ENCODE measurements at places on chromosomes 6 and 20.

GRCh38 chr20:31680286-31681127, 42.2 kb downstream of the BCL2L1 start:
- DNase-seq: no peak

GRCh38 chr20:20571068-20571780, 141.2 kb downstream of the RALGAPA2 start:
- no peak for DNase-seq

DNA sequence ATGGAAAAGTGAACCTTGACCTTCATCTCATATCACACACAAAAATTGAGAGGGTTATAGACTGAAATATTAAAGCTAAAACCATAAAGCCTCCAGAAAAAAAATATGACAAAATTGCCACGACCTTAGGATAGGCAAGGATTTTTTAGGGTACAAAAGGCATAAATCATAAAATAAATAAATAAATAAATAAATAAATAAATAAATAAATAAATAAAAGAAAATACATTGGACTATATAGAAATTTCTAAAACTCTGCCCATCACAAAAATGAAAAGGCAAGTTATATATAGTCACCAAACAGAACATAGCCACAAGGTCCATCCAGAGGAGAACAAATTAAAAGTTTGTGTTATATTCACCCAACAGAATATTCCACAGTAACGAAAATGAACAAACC, 108.6 kb downstream of the INSM1 start:
- no peak for DNase-seq

DNA sequence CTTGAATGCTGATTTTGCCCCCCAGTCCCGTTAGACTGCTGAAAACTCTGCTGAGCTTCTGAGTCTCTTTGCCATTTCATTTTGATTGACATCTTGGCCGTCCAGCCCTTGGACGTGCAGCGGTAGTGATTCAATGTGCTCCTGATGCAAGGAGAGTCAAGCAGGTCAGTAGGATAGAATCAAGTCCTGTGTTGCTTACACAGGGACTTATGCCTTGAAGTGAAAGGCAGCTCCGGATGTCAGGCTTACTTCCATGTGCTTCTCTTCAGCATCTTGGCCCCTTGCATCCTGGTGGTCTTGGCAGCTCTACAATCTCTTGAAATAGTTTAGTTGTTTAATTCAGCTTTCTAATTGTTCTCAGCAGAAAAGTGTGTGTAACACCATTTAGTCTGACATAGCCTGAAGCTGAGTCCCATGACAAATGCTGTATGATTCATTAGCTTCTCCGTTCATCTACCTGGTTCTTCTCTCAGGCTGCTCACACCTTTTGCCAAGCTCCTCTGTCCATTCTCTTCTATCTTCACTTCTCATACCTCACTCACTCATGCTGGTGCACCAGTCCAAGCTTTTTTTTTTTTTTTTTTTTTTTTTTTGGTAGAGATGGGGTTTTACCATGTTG, 76.0 kb downstream of the EZR start:
- DNase-seq: no peak

- DNase-seq: no peak
Measured at GRCh38 chr20:36344517-36345132, 38.5 kb downstream of the DLGAP4 start.

DNA sequence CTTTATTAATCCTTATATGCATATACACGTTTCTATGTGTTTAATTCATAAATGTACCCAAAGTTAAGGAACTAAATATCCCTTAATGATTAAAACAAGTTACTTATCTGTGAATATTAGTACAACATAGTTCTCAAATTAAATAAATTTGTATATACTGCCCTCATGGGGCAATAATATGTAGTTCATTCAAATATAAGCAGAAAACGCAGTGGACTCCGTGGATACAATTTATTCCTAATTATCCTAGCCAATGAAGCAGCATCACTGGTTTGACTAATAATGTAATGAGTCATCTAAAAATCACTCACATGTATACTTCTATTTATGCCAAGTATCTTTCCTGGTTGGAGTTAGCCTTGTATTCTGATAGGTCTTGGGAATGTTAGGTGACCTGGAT, 111.6 kb downstream of the TBC1D32 start:
- DNase-seq: no peak

GRCh38 chr20:5148581-5148980, 21.8 kb downstream of the CDS2 start:
- no peak for DNase-seq

GRCh38 chr20:60292001-60292520, 333.8 kb downstream of the CDH26 start:
- no peak for DNase-seq

DNA sequence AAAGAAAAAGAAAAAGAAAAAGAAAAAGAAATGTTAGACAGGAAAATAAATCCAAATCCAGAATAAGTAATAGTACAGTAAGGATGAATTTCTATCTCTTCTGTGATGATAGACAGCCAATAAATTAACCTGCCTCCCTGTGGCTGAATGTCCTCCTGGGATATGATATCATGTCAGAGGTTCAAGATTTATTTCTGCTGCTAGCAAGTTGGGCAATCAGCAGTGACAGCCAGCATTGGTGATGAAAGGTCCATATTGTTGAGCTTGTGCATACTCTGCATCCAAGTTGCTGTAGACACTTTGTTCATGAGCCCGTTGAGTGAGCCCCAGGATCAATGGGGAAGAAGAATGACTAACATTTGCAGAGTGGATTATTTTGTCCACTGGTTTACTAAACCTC, 44.9 kb upstream of the CEP85L start:
- DNase-seq: no peak

- no peak for DNase-seq
Measured at GRCh38 chr6:105099371-105099770, 80.4 kb downstream of the POPDC3 start.

DNA sequence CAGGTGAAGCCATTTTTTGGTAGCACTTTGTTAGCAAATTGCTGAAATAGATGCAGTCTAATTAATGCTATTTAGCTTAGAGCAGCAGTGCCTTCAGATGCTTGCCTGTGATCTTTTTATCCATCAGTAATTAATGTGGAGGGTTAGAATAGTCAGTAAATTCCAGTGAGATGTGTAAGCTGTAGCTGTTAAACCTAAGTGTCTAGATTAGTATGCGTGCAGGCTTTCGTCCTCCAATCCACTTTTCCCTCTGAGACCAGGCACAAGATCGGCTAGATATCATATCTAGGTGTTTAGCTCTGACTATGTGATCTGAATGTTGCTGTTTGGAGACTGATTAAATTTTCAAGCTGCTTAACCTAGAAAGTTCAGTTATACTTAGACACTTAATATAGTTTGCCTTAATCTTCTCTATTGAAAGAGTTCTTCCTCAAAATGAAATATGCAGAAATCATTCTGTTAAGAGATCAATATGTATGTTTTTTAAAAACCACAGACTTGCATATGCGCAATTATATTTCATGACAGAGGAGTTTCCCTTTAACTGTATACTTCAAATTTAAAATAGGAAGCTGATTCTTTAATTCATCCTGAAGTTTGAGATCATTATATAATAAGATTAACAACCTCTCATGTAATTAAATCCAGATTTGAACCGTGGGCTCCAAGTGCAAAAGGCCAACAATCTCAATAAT, 41.2 kb downstream of the XRN2 start:
- DNase-seq: no peak

DNA sequence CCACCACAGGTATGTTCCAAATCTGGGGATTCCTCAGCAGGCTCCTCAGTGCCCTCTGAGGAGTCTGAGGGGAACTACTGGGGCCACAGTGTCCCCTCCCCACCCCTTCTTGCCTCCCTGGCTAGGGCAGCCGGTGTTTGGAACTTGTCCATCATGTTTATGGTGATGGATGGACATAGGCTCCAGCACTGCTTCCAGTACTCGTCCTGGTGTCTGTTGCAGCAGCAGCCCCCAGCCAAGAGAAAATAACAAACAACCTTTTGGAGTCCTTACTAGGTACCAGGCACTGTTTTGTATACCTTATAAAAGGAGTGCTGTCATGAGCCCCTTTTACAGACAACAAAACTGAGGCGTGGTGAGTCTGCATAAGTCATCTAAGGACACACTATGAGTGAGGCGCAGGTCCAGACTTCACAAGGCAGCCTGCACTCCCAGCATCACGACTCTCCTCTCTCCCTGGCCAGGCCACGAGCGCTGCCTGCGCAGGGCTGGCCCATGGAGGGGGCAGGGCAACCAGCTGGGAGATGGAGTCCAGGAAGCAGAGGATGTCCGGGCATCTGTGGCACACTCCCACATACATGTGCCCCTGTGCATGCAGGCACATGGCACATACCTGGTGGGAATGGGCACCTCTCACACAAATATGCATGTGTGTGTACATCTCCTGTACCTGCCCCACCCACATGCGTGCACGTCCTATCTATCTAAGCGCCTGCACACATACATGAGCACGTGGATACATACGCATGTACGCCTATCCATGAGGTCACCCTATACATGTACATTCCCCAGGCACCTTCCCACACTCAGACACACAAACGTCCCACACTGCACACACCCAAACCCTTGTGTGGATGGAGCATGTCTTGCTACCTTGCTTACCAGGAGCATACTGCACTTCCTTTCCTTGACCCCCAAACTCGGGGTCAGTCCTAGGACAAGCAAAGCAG, 152.7 kb downstream of the VEGFA start:
- no peak for DNase-seq

- no peak for DNase-seq
Measured at GRCh38 chr6:155327326-155328073, 13.2 kb upstream of the TFB1M start.

- no peak for DNase-seq
Measured at GRCh38 chr6:41273714-41274113, 12.8 kb downstream of the TREM1 start.

DNA sequence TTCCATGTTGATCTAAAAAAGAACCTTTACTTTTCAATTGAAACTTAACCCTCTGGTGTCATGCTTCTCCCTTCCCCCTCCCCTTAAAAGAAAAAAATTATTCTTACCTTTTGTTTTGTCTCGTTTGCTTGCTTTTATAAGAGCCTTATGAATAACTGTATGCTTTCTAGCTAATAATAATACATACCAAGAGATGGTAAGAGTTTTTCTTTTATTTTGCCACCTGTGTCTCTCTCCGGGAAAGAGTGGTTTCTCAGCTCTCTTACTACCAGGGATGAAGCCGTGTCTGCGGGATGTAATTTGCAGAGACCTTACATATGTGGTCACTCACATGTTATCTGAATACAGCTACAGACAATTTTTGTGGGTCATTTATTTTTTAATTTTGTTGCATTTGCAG, 7.7 kb downstream of the STX16 start:
- no peak for DNase-seq

GRCh38 chr20:41147767-41148191, 10.4 kb downstream of the PLCG1 start:
- DNase-seq: no peak

- no peak for DNase-seq
Measured at GRCh38 chr6:163786995-163787671, 372.6 kb downstream of the QKI start.

- DNase-seq: no peak
Measured at GRCh38 chr6:165936096-165936495, 231.6 kb downstream of the TBXT start.

DNA sequence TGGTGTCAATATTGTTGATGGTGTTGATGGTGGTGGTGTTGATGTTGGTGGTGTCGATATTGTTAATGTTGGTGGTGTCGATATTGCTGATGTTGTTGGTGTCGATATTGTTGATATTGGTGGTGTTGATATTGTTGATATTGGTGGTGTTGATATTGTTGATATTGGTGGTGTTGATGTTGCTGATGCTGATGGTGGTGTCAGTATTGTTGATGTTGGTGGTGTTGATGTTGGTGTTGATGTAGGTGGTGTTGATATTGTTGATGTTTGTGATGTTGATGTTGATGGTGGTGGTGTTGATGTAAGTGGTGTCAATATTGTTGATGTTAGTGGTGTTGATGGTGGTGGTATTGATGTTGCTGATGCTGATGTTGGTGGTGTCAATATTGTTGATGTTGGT, 240.0 kb downstream of the CDH4 start:
- no peak for DNase-seq

DNA sequence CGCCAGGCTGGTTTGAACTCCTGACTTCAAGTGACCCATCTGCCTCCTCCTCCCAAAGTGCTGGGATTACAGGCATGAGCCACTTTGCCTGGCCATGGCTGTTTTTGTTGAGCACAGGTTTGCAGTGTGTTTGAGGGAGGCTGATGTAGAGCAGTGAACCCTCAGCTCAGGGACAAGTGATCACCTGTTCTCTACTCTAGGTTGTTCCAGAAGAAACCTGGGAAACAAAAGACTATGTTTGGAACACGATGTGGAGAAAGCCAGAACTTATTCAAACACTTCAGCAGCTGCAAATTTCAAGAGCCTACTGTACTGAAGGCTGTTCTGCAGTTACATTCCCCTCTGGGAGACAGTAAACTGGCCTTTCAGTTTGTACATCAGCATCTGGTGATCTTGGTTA, 4.7 kb downstream of the TULP1 start:
- no peak for DNase-seq

GRCh38 chr6:128235556-128235955, 284.8 kb downstream of the PTPRK start:
- no peak for DNase-seq

GRCh38 chr6:6993503-6994237, 114.1 kb upstream of the RREB1 start:
- DNase-seq: no peak

GRCh38 chr6:158460602-158461169, 99.2 kb upstream of the TMEM181 start:
- DNase-seq: no peak

- no peak for DNase-seq
Measured at GRCh38 chr6:150293423-150294173, 75.2 kb upstream of the IYD start.

DNA sequence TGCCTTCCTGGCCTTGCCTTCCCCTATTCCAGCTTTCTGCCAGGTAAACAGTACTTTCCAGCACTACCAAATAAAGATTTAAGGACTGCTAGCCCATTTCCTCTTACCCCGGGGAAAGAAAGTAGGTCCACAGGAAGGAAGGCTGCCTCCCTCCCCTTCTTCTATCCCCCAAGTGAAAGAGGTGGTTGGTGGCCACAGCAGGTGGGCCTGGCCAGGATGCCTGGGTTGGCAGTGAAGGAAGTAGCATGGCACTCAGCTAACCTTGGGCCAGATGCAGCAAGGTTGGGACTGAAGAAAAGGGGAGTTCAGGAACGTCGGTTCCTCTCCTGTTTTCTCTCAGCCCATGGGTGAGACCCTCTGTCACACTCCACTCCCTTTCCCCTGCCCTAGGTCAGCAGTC, 8.9 kb downstream of the NFKBIL1 start:
- DNase-seq: no peak

Data from GM18507 (cell line).